Right renal cortex interstitium (tissue), 3 donors: ENCODE measurements at places on chromosomes 7 and 10. TPM values are rescaled to one million over a fixed set of nuclear protein-coding genes. Genes with fewer than 3 reads are reported as not detected.

DNA sequence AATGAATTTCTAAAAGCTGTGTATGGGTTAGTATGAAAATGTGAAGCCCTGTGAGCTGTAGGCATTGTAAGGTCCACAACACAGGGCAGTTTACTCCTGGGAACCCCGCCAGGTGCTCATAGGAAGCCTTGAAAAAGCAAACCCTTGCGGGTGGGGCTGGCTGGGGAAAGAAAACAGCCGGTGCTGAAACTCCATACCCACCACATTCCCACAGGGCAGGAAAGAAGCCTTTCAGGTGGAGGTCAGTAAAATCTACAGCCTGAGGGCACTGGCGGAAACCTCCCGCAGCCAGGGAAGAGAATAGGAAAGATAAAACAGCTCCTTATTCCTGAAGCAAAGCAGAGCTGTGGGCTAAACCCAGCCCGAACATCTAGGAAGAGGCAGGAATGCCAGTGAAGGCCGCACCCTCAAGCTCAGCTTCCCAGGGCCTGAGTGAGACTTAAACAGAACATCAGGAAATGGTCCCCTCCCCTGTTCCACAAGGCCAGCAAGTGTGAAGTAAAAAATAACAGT, 34.7 kb downstream of the PODXL start:
- no peak for DNase-seq

GRCh38 chr10:32256613-32257437, 90.1 kb downstream of the EPC1 start:
- DNase-seq, result peak; percentile 17

DNA sequence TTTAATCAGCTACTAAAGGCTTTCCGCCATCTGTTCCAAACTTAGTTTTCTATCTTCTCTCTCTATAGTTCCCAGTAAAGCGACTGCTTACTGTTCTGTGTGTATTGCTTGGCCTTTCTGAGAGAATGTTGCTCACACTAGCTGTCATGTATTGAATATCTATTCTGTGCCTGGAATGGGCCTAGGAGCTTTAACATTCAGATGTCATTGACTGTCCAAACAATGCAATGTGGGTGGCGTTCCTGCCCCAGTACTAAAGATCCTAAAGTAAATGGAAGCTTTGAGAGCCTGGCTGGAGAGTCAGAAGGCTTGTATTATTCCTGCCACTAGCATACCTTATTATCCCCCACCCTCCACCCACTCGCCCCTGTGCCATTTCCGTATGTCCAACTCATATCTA, 163.5 kb downstream of the SDHAF3 start:
- DNase-seq, result no peak

DNA sequence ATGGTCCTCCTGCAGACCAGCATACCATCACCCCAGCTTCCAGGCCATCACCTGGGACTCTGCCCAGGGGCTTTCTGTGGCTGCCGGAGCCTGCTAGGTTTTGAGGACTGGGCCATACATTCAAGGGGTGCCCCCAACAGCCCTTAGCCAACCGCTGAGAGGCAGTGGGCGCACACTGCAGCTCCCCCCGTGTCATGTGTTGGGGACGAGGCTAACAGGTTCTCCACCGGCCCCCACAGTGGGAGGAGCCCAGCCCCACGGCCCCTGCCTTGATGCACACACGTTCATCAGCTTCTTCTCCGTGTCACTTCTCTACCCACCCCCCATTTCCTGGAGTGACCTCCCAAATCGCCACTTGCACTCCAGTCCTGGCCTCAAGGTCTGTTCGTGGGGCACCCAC, 543.2 kb upstream of the FOXK1 start:
- no peak for DNase-seq

DNA sequence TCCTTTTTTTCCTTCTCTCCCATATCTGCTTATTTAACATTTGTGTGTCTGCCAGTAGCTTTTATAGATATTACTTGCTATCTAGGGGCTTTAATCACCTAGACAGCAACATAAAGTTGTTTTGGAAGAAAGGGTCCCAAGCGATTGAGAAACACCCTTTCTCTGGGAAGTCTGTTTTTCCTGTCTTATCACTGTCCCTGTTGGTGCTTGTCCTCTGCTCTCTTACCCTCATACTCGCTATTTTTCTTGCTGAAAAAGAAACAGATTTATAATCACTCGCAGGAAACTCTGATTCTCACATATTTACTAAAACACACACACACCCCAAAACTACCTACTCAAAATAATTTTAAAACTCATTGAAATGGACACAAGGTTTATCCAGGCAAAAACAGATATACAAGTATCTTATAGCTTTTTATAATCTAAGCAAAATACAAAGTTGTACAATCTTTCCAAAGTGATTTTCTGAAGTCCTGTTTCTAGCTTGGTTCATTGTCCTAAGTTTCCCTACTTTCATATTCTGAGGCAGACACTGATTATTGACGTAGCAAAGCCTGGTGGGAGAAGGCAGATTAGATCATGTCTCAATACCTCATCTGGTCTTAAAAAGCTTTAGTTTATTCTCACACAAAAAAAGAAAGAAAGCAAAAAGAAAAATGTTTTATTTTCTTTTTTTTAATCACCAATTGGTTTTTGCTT, 157.3 kb downstream of the CACNA2D1 start:
- DNase-seq, result no peak

DNA sequence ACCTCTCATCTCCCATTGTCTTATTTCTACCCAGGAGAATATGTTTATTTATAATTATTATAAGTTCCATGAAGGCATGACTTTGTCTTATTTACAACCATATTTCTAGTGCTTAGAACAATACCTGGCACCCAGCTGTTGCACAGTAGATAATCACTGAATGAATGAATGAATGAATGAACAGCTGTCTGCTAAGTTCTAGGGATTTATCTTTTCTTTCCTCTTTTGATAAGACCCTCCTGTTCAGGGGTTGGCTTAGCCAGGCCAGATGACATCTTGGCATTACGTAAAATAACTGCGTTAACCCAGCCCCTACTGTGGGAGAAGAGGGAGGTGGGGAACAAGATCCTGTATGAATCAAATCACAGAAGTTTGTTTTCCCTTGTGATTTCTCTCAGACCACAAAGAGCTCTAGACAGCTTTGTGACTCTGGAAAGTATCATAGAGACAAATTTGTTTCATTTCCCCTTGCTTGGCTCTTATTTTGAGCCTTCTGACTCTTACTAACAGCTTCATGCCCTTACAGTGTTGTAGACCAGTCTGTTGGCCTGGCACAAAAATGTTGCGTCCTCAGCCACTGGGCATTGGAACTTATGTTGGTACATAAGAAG, 8.4 kb downstream of the ZNF862 start:
- DNase-seq, result no peak

GRCh38 chr7:105800442-105800841, 76.0 kb downstream of the ATXN7L1 start:
- DNase-seq, result no peak

DNA sequence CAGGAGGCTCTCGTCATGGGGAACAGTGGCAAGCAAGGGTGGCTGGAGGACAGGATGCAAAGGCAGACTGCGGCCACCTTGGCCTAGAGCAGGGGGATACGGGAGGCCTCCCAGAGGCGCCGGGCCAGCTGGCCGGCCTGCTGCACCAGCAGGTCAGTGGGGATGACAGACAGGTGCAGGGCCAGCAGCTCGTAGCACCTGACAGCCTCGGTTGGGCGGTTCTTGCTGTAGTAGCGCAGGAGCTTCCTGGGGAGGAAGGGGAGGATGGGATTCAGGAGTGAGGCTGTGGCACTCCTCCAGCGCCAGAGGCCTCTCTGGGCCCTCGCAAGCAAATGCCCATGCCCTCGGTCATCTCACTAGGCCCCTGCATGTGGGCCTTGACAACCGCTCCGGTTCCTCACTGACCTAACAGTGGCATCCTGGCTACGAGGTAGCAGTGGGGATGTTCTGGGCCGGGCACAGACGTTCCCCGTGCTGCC, 2.5 kb upstream of the PYROXD2 start:
- no peak for DNase-seq

DNA sequence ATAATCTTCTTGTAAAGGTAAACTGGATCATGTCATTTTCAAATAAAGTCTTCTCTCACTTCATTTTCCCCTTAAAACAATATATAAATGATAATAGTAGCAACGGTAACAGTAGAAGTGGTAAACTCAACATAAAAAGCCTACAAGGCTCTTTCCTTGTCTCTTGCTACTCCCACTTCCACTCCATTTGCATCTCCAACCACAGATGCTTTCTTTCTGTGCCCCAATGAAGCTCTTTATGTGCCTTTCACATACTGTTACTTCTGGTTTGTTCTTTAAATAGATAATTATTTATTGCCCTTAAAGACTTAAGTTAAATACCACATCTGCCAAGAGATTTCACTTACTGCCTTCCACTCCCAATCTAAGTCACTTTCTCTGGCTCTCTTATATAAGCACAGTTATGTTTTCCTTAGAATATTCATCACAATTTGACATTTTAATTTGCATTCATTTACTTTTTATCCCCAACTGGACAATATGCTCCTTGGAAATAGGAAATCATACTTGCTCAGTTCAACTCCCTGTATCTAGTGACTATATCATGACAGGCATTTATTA, 149.9 kb downstream of the CRPPA start:
- no peak for DNase-seq

The TRIM74 gene
- polyA plus RNA-seq, result 1.3 TPM
